ENCODE measurements at places on chromosomes 3 and 15.

- DNase-seq: no peak
These were observed 321.3 kb downstream of the CACNA2D3 start for GRCh38 chr3:54443561-54444161.

- DNase-seq: no peak
These were observed 5.6 kb downstream of the FAM98B start for GRCh38 chr15:38459480-38459879.

DNA sequence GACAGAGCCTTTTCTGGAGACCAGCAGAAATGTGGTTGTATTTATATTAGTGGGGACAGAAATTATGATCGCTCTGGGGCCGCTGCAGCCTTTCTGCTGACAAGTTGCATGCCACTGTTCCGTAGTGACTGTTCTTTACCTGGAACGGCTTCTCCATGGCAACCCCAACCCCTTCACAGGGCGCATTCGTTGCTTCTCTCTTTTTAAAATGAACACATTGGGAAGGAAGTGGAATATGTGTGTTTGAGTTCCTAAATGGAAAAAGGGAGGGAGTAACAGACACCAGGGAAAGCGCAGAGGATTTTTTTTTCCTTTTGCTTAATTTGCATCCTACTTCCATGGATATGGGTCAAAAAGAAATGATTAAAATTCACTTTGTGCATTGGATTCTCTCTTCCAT lies 482.0 kb upstream of the SUCLG2 start:
- no peak for DNase-seq

DNA sequence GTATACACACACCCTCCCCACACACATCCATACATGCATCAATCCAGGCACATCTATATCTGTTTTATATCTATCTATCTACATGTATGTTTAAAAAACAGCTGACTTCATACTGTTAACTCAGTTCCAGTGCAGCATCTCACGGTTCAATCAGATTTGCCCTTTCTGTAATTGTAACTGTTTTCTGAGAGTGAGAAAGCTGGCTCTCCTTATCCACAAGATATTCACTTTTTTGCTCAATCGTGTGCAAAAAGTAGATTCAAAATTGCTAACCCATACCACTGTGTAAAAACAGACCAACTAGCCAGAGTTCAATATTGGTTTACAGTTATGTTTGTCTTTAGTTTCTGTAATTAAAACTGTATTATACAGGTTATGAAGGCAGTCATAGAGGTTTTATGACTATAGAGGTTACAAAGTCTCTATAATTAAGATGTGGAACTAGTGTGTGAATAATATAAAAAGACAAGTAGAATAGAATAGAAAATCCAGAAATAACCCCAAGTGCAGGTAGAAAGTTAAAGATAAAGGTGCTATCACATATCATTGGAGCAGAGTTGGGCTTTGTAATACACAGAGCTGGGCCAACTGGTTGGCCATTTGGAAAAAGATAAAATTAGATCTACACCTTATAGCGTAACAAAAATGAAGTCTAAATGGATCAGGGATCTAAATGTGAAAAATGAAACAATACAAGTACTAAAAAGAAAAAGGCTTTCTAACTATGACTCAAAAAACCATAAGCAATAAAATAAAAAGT lies 20.1 kb upstream of the MCF2L2 start:
- DNase-seq: no peak

DNA sequence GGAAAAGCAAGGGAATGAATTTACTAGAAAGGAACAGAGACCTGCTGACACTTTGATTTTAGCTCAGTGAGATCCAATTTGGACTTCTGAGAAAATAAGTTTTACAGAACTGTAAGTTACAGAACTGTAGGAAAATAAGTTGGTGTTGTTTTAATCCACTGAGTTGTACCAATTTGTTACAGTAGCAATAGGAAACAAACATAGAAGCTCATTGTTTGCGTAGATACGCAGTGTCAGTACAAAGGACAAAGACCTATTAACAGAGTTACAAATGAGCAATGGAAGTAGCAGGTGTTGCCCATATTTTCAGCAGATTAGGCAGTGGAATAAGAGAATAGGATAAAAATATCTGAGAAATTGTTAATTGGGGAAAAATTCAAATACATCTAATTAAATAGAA lies 385.8 kb upstream of the CNTN6 start:
- no peak for DNase-seq

DNA sequence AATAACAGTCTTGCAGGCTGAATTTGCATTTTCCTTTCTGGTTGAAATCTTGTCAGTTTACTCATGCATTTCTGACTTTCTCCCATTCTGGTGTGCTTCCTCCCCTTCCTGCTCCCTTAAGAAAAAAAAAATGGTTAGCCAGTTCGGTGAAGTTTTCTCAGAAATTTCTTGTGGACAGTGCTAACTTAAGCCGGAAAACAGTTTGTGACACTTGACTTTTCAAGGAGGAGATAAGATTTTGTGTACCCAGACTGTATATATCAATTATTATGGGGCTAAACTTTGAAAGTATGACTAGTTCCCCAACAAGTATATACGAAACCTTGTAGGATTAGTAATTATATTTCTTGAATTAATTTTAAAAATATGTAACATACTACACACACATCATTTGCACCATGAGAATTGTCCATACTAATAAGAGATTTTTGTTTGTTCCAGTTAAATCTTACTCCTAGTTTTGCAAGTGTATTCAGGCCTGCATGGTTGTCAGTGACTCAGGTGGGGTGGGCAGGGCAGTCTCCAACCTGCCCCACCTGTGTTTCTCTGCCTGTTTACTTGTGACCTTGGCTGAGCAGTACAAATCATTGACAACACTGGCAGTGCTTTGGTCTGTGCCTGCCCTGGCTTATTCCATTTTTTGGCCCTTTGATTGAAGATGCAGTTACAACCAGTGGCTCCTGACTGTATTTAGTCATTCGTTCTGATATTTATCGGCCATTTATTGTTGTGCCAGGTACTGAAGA lies 19.1 kb downstream of the UBE2E1 start:
- no peak for DNase-seq

DNA sequence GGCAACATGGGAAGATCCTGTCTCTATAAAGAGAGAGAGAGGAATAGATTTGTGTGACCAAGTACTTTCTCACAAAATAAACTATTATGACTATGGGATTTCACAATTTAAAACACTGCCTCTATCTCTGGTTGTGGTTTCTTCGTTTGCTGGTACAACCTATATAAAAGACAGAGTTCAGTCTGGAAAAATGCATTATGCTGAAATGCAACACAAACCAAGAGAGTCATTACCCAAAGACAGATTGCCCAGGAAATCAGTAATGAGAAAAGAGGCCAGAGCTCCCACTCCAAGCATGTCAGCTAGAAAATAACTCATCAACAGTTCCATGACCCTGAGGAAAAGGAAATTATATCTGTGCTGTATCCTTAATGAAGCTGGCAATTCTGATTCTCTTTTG lies 23.2 kb downstream of the GPR176 start:
- no peak for DNase-seq

DNA sequence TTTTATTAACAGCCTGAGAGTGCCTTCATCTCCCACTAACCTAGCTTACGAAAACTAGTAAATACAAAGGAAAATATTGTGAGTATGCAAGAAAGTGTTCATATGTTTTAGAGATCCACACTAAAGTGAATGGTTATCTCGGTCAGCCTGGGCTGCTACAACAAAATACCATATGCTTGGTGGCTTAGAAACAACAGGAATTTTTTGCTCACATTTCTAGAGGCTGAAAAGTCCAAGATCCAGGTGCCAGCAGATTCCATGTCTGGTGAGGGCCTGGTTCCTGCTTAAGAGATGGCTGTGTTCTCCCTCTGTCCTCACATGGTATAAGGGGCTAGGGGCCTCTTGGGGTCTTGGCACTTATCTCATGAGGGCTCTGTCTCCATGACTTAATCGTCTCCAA lies 20.5 kb upstream of the SLC30A4 start:
- no peak for DNase-seq

- no peak for DNase-seq
These were observed 91.4 kb upstream of the SCN10A start for GRCh38 chr3:38907426-38907825.

DNA sequence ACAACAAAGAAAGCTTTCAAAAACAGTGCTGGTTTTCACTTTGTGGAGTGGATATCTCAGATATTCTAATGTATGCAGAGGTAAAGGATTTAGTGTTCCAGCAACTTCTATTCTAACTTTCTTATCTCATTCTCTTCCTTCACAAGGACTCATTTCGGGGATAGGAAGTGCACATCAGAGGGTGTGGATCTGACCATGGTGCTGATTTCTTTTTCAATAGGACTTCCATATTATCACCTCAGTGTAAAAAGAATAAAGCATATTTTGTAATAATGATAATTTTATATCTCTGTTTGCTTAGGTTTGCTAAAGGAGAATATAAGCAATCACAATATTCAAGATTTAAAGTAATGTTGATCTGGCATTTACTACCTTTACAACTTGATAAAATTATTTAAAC lies 12.5 kb upstream of the CADM2 start:
- DNase-seq: no peak

- no peak for DNase-seq
These were observed 558 bp upstream of the IL17RC start for GRCh38 chr3:9916346-9916733.

DNA sequence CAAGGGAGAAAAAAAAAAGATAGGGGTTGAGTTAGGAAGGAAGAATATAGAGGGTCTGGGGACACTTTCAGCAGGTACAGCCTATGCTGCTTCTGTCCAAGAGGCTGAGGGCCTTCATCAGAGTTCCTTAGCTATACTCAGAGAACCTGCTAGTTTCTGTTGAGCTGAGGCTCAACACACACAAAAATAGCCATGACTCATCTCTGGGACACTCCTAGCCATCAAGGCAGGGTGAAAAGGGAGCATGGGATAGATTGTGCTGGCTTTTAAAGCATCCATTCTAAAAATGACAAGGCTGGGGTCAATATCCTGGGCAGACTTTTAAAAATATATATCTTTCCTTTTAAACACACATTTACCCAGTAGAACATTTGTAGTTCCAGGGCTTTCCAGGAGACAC lies 2.8 kb upstream of the RTP2 start:
- DNase-seq: no peak

DNA sequence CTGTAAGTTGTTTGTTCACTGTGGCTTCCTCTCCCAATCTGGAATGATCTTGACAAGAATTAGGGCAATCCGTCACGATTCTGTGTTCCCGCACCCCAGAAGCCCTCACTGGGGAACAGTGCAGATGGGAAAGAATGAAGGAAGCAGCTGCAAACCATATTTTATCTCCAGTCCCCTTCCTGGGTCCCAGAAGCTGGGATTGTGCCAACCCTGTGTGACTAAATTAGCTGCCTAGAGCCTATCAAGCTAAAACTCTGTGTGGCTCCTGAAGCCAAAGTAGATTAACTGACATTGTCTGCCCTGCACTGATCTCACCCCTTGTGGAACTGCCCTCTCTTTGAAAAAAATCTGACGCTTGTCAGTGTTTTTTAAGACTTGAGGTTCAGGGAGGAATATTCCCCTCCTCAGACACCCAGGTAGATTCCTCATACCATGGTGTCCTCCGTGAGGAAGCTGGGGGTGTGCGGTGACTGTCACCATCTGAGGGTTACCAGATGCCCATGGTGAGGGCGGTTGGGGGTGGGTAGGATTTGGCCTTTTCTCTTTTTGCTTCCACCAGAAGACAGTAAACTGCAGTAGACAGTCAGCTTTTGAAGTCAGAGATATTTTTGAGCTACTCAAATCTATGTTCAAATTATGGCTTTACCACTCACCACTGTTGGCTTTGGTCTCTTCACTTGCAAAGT lies 358.3 kb upstream of the TPM1 start:
- DNase-seq: no peak

DNA sequence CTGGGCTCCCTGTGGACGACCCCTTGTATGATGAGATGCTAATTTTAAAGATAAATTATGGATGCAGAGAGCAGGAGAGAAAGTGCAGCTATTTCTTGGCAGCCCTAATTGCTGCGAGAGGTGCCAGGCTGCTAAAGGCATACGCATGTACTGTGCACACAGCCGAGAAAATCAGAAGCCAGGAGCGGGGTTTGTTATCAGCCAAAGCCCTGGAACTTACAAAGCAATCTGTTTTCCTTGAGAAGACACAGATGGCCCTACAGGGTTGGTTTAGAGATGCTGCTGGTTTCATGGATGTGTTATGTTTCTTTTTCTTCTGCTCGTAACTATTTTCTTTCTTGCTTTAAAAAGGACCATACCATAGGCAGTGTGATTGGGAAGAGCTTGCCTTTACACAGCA lies 11.7 kb upstream of the CCK start:
- DNase-seq: no peak

- no peak for DNase-seq
These were observed 22.9 kb upstream of the TPM1 start for GRCh38 chr15:63019511-63020109.

DNA sequence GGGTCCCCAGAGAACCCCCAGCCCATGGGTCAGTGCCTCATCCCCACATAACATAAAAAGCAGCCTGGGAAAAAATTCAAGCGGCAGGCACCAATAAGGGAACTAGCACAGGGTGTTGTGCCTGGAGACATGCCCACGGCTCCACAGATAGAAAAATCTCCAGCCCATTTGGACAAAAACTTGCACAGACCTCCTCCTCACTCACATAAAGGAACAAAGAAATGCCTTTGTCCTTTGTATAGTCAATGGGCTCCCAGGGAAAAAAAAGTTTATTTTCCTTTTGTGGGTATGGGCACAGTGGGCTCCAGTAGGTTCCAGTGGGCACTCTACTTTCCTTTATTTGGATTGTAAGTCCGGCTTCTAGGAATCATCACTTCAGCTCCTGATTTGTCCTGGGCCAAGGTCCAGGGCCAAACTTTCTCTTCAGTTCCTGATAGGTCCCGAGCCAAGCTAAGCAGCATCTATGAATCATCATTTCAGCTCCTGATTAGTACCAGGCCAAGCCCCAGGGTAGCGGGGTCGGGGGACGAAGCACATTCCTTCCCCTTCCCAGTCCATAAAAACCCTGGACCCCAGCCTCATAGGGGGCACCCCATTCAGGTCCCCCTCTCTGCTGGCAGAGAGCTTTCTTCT lies 1.6 kb upstream of the DNAH12 start:
- no peak for DNase-seq

DNA sequence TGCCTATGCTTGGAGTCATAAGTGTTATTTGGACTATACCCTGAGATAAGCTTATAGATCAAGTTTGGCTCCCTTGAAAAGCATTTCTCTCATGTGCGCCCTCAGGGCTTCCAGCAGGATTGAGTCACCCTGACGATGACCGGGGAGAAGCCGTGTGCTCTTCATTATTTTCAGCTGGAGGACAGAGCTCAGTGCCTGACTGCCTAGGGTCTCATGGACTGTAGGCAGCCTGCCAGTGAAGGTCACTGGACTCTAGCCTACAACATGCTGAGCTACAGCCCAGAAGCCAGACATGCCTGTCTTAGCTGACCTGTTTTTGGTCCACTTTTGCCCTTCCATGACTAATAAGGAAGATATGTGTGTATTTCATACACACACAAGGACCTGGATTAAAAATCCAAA lies 31.6 kb upstream of the NUDT16 start:
- DNase-seq: no peak
